ENCODE measurements at places on chromosomes 4 and X.

DNA sequence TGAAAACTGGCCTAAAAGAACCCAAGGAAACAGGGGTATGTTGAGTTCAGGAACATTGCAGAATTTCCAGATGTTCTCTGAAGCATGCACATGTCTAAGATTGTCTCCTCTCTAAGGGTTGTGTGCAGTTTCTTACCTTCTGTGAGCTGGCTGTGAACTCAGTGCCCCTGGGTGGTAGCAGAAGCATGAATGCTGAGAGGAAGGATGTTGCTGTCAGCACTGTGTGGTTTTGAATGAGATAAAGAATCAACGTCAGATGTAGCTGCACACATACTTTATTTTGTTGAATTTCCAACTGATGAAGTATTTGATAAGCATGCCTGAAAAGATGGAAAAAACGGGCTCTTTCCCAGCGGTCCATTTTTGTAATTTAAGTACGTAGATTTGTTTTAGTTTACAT, 23.8 kb upstream of the CD38 start:
- DNase-seq, result no peak

DNA sequence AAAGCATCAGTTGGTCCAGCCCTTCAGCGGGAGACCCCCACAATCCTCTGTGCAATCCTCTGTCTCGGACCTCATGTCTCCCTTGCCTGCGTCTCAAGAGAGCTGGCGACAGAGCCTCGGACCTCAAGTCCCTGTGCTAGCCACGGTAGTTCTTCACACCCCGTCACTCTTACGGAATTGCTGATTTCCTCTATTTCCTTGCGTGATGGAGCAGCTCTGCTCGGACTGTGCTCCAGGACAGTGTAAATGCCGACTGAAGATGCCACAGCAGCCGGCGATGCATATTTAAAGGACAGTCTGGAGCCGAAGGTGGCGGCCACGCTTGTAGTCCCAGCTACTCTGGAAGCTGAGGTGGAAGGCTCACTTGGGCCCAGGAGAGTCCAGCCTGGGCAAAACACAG, 1.9 kb downstream of the GRK4 start:
- no peak for DNase-seq

DNA sequence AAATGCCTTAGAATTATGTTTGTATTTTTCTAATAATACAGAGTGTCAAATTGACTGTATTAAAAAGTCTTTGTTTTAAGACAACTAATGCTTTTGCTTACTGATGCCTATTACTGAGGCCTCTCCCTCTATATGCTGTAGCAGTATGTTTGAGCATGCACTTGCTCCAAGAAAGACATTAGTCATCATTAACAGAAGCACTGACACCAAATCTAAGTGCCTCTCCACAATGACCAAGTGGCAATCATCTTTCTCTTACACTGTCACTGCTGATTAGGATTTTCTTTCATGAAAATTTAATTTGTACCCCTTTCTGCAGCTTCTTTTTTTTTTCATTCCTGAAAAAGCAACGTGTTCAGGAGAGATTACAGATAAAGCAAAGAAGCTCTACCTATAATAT, 11.1 kb upstream of the MAB21L2 start:
- DNase-seq, result no peak

- DNase-seq, result no peak
These were observed 38.9 kb downstream of the CCNQ start for GRCh38 chrX:153560000-153560399.

DNA sequence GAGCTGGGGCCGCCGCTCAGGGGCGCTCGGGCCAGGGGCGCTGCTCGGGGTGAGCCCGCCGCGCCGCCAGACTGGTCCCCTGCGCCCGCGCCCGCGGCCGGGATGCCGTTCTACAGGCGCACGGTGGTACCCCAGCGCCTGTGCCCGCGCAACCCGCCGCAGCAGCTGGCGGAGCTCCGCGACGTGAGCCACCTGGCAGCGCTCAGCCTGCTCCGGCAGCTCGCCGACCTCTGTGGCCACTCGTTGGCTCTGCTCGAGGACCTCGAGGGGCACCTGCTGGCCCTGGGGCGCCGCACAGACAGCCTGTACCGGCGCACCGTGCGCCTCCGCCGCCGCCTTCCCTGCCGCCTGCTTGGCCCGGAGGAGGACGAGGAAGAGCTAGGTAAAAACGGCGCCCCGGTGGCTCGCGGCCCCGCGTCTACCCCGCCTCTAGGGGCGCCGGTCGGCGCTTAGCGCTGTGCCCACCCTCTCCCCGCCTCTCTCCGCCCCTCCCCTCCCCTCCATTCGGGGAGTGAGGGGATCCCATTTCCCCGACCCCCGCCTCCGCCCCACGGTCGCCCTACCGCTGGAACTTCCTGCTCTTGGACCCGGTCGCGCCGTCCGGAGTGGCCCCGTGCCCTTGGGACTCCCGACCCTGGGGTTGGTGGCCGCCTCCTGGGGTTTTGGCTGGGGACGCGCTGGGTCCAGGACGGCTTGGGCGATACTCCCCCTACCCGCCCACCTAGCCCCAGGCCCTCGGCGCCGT, 513 bp downstream of the NHSL2 start:
- peak; percentile 55 for DNase-seq

DNA sequence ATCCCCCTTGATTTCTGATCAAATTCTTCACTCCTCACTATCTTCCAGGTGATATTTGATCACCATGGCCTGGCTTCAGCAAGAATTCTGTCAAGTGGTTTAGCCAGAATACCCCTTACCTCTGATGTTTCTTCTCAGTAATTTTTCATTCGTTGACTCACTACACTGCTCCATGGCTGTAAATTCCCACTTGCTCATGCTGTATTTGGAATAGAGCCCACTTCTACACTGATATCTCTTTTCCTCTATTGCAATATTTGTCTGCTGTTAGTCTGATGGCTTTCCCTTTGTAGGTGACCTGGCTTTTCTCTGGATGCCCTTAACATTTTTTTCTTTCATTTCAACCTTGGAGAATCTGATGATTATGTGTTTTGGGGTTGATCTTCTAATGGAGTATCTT, 73.9 kb upstream of the DIPK2B start:
- DNase-seq, result no peak

GRCh38 chrX:72308566-72309296, 3.0 kb upstream of the CITED1 start:
- peak; percentile 87 for DNase-seq

GRCh38 chr4:76342191-76342590, 35.7 kb downstream of the STBD1 start:
- DNase-seq, result no peak

GRCh38 chr4:12145106-12145505, 716.4 kb upstream of the HS3ST1 start:
- DNase-seq, result no peak

GRCh38 chr4:158870626-158871334, 102.0 kb downstream of the FNIP2 start:
- no peak for DNase-seq

DNA sequence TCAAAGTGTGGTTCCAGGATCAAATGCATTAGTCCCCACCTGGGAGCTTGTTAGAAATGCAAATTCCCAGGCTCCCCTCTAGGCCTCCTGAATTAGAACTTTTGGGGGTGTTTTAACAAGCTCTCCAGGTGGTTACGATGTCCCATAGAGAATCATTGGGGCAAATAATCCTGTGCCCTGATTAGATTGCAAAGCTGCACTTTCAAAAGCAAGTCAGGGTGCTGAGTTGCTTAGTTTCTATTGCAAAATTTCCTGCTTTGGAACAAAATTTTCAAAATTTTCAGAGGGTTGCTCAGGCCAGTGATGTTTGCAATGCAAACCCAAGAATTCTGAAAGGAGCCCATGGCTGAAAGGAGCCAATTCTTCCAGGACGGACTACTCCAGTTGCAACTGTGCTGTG, 71.0 kb downstream of the MGST2 start:
- DNase-seq, result no peak

DNA sequence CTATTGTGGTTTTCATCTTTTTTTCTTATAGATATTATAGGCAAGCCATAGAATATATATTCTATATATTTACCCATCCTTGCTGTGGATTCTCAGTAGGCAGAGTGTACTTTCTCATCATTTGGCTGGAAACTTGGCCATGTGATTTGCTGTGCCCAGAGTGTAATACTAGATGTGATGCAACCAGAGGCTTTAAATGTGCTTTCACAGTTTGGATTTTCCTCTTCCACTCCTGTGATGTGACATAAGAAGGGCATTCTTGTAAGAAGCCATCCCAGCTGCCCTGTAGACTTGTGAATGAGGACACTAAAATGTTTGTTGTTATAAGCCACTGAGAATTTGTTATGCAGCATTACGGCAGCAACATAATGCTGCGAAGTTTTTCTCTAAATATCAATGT, 10.4 kb upstream of the HPGDS start:
- no peak for DNase-seq

GRCh38 chrX:146189371-146189770, 371.7 kb downstream of the SLITRK2 start:
- DNase-seq, result no peak

DNA sequence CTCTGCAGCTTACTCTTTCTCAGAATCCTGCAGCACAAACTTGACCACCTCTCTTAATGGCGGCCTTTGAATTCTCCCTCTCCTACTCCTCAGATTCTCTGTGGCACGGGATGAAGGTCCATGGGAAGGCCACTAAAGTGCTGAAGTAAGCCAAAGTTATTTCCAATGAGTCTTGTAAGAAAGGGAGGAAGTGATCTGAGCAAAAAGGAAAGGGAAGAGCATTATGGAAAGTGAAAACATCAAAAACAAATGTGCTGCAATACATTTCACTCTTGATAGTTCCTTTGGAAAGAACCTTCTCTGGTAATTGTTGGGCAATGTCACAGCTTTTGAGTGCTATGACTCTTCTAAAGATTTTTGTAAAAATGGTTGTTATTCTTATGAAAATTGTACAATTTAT, 54.3 kb upstream of the CAMK2D start:
- DNase-seq, result no peak

DNA sequence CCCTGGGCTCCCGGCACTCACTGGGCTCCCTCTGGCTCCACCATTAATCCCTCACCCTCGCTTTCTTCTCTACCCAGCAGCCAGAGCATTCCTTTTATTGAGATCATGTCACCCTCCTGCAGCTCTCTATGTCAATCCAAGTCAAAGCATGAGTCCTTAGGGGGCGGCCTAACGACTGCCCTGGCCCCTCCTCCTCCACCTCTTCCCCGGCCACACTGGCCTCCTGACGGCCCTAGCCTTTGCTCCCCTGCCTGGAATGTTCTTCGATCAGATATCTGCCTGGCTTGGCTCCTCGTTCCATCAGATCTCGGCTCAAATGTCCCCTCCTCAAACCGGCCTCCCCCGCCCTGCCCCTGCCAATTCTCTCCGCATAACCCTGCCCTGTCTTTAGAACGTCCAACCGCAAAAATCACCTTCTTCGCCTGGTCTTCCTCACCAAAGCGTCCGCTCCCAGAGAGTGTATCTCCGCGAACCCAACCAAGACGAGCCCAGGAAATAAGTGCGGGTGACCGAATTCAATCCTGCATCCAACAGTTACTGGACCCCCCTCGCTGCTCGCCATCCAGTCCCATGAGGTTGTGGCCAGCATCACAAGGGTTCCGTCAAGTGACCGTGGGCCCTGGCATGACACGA, 722 bp upstream of the PNCK start:
- no peak for DNase-seq

DNA sequence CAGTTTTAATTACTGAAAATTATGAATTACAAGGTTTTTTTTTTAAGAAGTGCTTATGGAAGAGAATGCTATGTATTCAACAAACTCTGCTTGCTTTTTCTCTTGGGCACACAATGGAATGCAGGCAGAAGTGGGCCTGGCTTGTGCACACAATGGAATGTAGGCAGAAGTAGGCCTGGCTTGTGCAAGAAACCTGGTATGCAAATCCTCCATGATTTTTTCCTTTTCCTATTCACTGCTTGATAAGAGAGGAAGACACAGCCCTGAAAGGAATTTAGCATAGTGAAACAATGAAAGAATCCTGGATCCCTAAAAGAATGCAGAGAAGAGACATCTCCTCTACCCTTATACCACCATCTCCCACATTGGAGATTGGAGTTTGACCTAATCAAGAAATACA, 138.4 kb downstream of the COL25A1 start:
- no peak for DNase-seq

- no peak for DNase-seq
These were observed 487.9 kb downstream of the C4orf33 start for GRCh38 chr4:129583868-129584267.

DNA sequence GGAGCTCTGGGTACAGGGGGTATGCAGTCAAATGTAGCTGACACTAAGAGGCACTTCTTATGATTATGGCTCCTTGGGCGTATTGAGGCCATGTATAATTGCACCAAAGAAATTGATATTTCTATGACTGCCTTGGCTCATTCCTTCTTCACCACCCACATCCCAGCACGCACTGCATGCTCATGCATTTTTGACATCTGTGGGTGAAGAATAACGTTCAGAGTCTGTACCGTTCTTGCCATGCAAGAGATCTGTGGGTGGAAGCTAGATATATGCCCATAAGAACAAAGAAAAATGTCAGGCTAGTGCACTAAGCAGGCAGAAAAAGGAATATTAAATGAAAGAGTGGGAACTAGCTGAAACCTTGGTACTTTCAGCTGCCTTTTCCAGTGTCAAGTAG, 93.4 kb downstream of the EMCN start:
- no peak for DNase-seq

DNA sequence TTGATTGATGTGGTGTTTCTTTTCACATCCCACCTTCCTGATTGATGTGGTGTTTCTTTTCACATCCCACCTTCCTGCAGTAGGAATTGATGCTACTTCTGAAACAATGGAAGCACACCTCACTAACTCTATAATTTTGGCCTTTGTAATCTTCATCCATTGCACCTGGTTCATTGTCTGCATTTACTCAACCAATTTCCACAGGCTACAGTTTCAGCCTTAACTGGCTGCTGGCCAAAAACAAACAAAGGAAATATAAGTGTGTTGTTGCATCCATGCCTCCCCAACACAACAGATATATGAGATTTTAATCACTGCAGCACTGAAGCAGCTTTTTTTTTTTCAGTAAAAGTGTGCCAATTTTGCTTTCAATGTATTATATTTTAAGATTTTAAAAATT, 867.6 kb upstream of the PCDH7 start:
- DNase-seq, result no peak

DNA sequence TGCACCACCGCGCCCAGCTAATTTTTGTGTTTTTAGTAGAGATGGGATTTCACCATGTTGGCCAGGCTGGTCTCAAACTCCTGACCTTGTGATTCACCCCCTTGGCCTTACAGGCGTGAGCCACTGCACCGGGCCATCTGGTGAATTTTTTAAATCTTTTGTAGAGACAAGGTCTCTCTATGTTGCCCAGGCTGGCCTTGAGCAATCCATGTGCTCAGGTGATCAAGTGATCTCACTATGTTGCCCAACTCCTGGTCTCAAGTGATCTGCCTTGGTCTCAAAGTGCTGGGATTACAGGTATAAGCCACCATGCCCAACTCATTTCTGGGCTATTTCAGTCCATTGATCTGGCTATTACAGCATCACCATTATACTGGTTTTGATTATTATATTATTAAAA, 22.2 kb upstream of the GALNT7 start:
- DNase-seq, result no peak

Measured in HTR-8/SVneo (cell line).